Right ventricle myocardium inferior (tissue), 1 donor: ENCODE measurements at places on chromosomes 13 and 19. TPM values are rescaled to one million over a fixed set of nuclear protein-coding genes. Genes with fewer than 3 reads are reported as not detected.

The PSPN gene
- total RNA-seq, result 1.1 TPM

The CD79A gene
- 0.19 TPM for total RNA-seq

The PGLYRP1 gene
- 0.35 TPM for total RNA-seq

GRCh38 chr13:28423010-28423409, 71.9 kb downstream of the FLT1 start:
- peak; percentile 72 for DNase-seq

DNA sequence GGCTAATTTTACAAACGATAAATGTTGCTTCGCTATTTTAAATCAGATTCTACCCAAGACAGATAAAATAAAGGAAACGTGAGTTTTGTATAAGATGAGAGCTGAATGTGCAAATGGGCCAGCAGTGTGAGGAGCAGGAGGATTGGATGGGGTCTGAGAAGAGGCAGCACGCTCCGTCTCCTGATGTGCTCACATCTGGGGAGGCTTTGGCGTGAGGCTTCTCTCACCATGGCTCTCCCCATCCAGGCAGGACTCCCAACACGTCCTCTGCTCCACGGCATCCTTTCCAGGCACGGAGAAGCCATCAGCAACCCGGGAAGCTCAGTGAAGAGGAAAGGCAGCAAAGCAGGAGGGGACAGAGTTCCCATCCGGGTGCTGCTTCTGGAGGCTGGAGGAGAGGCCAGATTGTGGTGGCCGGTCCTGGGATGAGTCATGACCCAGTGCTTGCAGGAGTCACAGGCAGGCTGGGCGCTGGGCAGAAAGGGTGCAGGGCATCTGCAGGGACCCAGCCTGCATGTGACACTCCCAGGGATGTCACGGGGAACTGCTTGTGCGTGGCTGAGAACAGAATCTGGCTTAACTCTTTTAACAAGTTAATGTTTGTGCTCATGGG, 47.5 kb downstream of the ZNF536 start:
- no peak for DNase-seq

GRCh38 chr13:110533771-110534670, 27.5 kb downstream of the RAB20 start:
- no peak for DNase-seq
